Prostate gland (tissue), 2 donors: ENCODE measurements at places on chromosomes 16 and 17. TPM values are rescaled to one million over a fixed set of nuclear protein-coding genes. Genes with fewer than 3 reads are reported as not detected.

GRCh38 chr17:58516644-58517377 lies 2.4 kb upstream of the MTMR4 start:
- DNase-seq = no peak
- no peaks in the 10 kb centered on the region for H3K36me3 ChIP-seq
- H3K27ac ChIP-seq = peak overlapping the region; percentile 97
- H3K27me3 ChIP-seq = no peaks in the 10 kb centered on the region
- H3K4me1 ChIP-seq = peaks cover 14% of the 10 kb centered on the region

- DNase-seq = no peak
- H3K36me3 ChIP-seq = no peaks in the 10 kb centered on the region
- H3K4me1 ChIP-seq = no peaks in the 10 kb centered on the region
- no peak overlapping the region for H3K4me3 ChIP-seq
- H3K27me3 ChIP-seq = no peaks in the 10 kb centered on the region
- H3K27ac ChIP-seq = no peak overlapping the region
Measured at GRCh38 chr16:7703672-7704071, 371.0 kb downstream of the RBFOX1 start.

DNA sequence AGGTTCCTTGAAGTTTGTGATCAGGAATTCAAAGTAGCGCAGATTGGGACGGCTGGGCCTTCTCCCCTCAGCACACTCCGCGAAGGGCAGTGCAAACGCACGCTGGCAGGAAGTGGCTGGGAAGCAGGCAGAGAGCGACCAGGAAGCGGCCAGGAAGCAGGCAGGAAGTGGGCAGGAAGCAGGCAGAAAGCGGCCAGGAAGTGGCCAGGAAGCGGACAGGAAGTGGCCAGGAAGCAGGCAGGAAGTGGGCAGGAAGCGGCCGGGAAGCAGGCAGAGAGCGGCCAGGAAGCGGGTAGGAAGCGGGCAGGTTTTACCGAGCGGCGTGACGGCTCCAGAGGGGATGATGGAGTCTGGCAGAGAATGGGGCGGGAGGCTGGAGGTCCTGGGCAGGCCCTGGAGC lies 3.2 kb downstream of the DPEP1 start:
- H3K27me3 ChIP-seq = no peaks in the 10 kb centered on the region
- H3K36me3 ChIP-seq = no peaks in the 10 kb centered on the region
- no peak overlapping the region for H3K27ac ChIP-seq
- DNase-seq = no peak

DNA sequence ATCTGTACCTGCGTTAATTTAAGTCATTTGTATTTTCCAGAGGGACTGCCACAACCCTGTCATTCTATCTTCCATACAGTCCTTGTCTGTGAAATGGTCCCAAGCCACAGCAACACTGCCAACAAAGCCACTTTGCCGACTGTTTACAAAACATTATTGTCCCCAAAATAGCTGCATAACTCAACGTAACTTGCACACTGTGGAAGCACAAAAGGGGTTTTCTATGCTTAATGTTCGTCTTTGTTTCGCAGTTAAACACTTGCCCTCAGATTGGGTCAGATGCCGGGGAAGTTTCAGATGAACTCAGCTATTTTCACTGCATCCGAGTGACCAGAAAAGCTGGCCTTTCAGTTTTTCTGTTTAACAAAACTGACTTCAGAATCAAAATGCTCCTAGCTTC lies 4.6 kb downstream of the SEC14L5 start:
- H3K4me3 ChIP-seq = no peak overlapping the region
- H3K27me3 ChIP-seq = no peaks in the 10 kb centered on the region
- H3K36me3 ChIP-seq = no peaks in the 10 kb centered on the region
- no peak overlapping the region for H3K27ac ChIP-seq
- peaks cover 2% of the 10 kb centered on the region for H3K4me1 ChIP-seq

- no peaks in the 10 kb centered on the region for H3K36me3 ChIP-seq
- DNase-seq = no peak
- no peak overlapping the region for H3K27ac ChIP-seq
- no peaks in the 10 kb centered on the region for H3K4me1 ChIP-seq
- no peak overlapping the region for H3K4me3 ChIP-seq
Measured at GRCh38 chr17:32720671-32721070, 156.3 kb downstream of the MYO1D start.

- H3K27ac ChIP-seq = no peak overlapping the region
- no peaks in the 10 kb centered on the region for H3K36me3 ChIP-seq
- H3K4me3 ChIP-seq = no peak overlapping the region
- no peak for DNase-seq
- no peaks in the 10 kb centered on the region for H3K27me3 ChIP-seq
Measured at GRCh38 chr17:79826841-79827578, 12.2 kb downstream of the CBX4 start.

DNA sequence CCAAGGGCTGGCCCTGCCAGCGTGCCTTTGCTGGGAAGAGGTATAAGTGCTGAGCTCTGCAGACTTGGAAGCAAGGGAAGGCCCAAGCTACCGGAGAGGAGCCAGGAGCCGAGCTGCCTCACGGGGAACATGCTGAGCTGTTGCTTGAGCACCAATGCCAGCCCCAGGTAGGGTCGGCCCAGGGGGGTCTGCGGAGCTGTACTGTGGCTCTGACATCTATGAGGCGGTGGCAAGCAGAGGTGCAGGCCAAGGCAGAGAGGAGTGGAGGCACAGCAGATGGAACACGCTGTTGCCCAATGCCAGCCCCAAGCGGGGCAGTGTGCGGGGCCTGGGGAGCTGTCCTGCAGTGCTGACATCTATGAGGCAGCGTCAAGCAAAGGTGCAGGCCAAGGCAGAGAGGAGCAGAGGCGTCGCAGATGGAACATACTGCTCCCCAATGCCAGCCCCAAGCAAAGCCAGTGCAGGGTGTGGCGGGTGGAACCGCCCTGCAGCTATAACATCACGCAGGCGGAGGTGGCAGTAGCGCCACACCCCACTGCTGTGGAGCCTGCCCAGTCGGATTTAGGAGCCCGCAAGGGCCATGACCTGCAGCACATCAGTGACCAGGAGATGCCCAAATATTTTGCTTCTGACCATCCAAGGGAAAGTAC lies 10.0 kb downstream of the GGA2 start:
- H3K27me3 ChIP-seq = no peaks in the 10 kb centered on the region
- no peak overlapping the region for H3K4me3 ChIP-seq
- H3K36me3 ChIP-seq = no peaks in the 10 kb centered on the region
- H3K4me1 ChIP-seq = peaks cover 4% of the 10 kb centered on the region

- H3K27me3 ChIP-seq = no peaks in the 10 kb centered on the region
- no peak overlapping the region for H3K27ac ChIP-seq
- no peak for DNase-seq
- H3K36me3 ChIP-seq = no peaks in the 10 kb centered on the region
Measured at GRCh38 chr16:13436641-13437412, 483.1 kb upstream of the ERCC4 start.

DNA sequence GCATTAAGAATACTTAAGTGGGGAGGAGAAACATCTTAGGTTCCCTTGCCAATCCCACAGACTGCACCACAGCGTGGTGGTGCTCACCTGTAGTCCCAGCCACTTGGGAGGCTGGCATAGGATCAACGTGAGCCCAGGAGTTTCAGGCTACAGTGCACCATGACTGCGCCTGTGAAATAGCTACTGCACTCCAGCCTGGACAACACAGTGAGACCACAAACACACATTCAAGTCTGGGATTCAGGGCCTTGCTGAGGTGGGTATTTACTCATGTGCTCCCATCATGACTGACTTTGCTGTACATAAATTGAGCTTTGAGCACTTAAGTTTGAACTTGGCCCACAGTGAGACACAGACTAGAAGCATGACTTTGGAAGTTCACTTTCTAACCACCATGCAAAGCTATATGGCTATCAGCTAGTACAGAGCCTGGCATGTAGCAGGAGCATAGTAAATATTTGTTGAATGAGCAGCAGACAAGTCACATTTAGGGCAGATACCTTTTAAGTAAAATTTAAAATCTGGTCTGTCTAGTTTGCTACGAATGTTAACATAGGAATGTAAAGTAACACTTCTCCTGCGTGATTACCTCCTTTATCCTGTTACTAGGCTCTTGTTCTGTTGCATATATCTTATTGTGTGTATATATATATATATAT lies 33.5 kb downstream of the CEP95 start:
- H3K27ac ChIP-seq = peak overlapping the region; percentile 57
- peaks cover 20% of the 10 kb centered on the region for H3K4me1 ChIP-seq
- no peaks in the 10 kb centered on the region for H3K27me3 ChIP-seq
- no peaks in the 10 kb centered on the region for H3K36me3 ChIP-seq
- no peak overlapping the region for H3K4me3 ChIP-seq

GRCh38 chr16:30926937-30927788 lies 3.8 kb downstream of the FBXL19 start:
- no peaks in the 10 kb centered on the region for H3K27me3 ChIP-seq
- no peaks in the 10 kb centered on the region for H3K4me1 ChIP-seq
- no peak for DNase-seq
- H3K4me3 ChIP-seq = no peak overlapping the region
- no peak overlapping the region for H3K27ac ChIP-seq
- no peaks in the 10 kb centered on the region for H3K36me3 ChIP-seq

SPATA22 gene
- 13.5 TPM for total RNA-seq

RAC3 gene
- 93.9 TPM for total RNA-seq

DNA sequence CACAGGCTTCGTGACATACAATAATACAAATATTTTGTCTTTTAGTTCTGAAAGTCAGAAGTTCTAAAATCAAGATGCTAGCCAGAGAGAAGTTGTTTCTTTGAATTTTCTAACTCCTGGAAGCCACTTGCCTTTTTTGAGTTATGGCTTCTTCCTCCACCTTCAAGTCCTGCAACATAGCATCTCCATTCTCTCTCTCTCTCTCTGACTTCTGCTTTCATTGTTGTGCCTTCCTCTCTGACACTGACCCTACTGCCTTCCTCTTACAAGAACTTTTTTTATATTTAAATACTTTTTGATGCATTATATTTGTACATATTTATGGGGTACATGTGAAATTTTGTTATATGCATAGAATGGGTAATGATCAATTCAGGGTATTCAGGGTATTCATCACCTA lies 205.9 kb downstream of the MAP2K6 start:
- H3K4me3 ChIP-seq = no peak overlapping the region
- H3K27me3 ChIP-seq = no peaks in the 10 kb centered on the region
- H3K4me1 ChIP-seq = no peaks in the 10 kb centered on the region
- DNase-seq = no peak
- H3K36me3 ChIP-seq = no peaks in the 10 kb centered on the region

GRCh38 chr17:56987283-56987834 lies 9.4 kb downstream of the SCPEP1 start:
- DNase-seq = no peak
- no peak overlapping the region for H3K4me3 ChIP-seq
- no peaks in the 10 kb centered on the region for H3K4me1 ChIP-seq
- H3K27ac ChIP-seq = no peak overlapping the region
- no peaks in the 10 kb centered on the region for H3K27me3 ChIP-seq
- no peaks in the 10 kb centered on the region for H3K36me3 ChIP-seq

DNA sequence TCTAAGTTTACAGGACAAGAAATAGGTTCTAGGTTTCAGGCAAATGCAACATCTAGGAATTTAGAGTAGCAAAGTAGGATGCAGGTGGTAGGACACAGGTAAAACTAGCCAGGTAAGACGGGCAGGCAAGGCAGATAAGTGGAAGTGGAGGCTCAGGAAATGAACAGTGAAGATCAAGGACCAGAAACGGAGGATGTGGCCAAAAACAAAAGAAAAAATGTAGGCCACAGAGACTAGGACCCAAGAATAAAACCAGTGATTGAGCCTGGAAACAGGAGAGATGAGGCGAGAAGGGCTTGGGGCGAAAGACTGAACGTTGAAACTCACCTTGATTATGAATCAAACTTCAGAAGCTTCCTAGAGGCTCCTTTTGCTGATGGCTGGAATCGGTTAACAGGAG lies 24.0 kb downstream of the CPSF4L start:
- H3K27ac ChIP-seq = no peak overlapping the region
- H3K4me3 ChIP-seq = no peak overlapping the region
- H3K36me3 ChIP-seq = no peaks in the 10 kb centered on the region
- no peaks in the 10 kb centered on the region for H3K4me1 ChIP-seq
- no peak for DNase-seq

GRCh38 chr17:50508573-50509460 lies 578 bp downstream of the MYCBPAP start:
- peak overlapping the region; percentile 77 for H3K27ac ChIP-seq
- H3K4me1 ChIP-seq = no peaks in the 10 kb centered on the region
- no peaks in the 10 kb centered on the region for H3K36me3 ChIP-seq
- DNase-seq = no peak
- H3K27me3 ChIP-seq = no peaks in the 10 kb centered on the region

DNA sequence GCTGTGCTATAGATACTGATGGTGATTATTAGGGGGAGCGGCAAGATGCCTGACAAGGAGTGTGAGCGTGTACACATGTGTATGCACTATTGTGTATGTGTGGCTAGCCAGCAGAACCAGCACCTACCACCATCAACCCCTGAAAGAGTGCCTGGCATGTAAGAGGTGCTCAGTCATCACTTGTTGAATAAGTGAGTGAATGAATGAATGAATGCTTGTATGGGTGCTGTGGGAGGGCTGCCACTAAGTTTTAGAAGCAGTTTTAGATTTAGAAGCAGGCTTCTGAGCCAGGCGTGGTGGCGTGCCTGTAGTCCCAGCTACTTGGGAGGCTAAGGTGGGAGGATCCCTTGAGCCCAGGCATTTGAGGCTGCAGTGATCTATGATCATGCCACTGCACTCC lies 37.0 kb downstream of the RAB11FIP4 start:
- no peaks in the 10 kb centered on the region for H3K4me1 ChIP-seq
- no peak overlapping the region for H3K27ac ChIP-seq
- no peaks in the 10 kb centered on the region for H3K27me3 ChIP-seq

GRCh38 chr17:42050393-42051012 lies at the start of gene C17orf113:
C17orf113 (minus strand) TSS chr17:42050601; CDS start chr17:42043376, 7,225 bp downstream.
- no peaks in the 10 kb centered on the region for H3K27me3 ChIP-seq
- H3K4me3 ChIP-seq = peak within 1 kb of the TSS; percentile 67
- no peaks in the 10 kb centered on the region for H3K4me1 ChIP-seq
- peak; percentile 41 for DNase-seq
- H3K36me3 ChIP-seq = no peaks in the 10 kb centered on the region

DNA sequence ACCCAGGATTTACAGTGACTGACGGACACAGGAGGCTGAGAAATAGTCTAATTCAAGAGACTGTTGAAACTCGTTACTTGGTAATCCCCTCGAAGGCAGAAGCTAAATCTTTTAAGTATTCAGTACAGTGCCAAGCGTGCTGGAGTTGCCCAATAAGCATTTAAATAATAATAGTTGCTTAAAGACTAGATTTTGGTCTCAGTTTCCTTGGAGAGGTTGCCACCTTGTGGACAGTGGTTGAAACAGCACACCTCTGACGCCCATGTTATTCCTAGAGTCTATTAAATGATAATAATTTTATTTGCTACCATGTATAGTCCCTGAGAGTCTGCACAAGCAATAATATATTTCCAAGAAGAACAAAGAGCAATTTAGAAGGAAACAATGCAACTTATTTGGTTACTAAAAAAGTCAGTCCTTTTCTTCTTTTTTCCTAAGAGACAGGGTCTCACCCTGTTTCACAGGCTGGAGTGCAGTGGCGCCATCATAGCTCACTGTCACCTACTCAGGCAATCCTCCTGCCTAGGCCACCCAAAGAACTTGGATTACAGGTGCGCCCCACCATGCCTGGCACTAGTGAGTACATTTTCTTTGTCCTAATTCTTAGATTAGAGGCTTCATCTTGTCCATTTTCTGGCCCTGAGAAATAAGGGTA lies 138.0 kb upstream of the NUDT7 start:
- no peak overlapping the region for H3K27ac ChIP-seq
- no peaks in the 10 kb centered on the region for H3K27me3 ChIP-seq
- H3K4me1 ChIP-seq = no peaks in the 10 kb centered on the region
- H3K36me3 ChIP-seq = no peaks in the 10 kb centered on the region
